ENCODE measurements at places on chromosomes 1 and 21. TPM values are rescaled to one million over a fixed set of nuclear protein-coding genes. Genes with fewer than 3 reads are reported as not detected.

DNA sequence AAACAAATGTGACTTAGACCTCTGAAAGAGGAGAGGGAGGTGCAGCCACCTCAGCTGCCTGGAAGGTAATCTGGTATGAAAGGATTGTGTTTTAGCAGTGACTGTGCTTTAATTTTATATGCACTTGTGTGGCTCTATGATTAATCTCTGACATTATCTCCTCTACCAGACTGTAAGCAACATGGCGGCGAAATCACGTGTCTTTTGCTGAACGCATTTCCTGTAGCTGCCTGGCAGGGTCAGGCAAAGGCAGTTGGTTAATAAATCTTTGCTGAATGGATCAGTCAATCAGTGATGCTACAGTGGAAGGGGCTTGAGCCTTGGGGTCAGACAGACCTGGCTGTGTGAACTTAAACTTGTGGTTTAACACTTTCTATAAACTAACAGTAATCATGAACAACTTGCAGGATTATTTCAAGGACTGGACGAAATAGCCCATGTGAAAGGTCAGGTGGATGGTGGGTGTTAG is 96.9 kb downstream of the ADSS2 start:
- peak overlapping the region; percentile 97 for H3K27ac ChIP-seq
- no peak overlapping the region for H3K4me3 ChIP-seq

GRCh38 chr1:15722411-15722810 is 13.6 kb upstream of the SLC25A34 start:
- no peak overlapping the region for H3K4me3 ChIP-seq
- peaks cover 18% of the 10 kb centered on the region for H3K36me3 ChIP-seq
- no peak overlapping the region for H3K27ac ChIP-seq

- no peak for DNase-seq
- peaks cover 17% of the 10 kb centered on the region for H3K36me3 ChIP-seq
- no peak overlapping the region for H3K27ac ChIP-seq
Observed at GRCh38 chr1:19360432-19360831, 48.3 kb downstream of the SLC66A1 start.

DNA sequence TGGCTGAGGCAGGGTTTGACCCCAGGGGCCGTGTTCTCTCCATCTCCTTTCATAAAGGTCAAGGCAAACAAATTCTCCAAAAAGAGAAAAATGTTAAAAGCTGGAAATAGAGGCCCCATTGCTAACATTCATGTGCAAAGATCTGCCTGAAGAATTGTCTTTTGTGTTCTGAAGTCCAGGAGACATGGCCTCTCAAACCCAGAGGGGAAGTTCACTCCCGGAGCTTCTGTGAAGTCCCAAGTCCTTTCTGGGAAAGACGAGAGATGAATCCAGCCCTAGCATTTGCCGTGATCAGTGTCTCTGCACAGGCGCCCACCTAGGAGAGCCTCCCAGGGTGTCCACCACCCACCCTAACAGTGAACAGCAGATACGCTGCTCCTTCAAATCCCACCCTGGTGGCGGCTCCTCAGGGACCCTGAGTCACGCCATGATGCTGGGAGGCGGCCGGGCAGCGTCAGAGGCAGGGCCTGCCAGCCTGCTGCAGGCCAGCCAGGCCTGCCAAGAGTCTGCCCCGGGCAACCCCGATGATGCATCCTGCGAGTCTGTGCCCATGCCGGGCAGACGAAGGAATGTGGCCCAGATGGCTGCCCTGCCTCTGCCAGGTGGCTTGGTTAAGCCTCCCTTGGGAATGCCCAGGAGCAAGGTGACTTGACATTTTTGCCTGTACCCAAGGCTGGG is 5.2 kb upstream of the C2CD2 start:
- H3K4me3 ChIP-seq = no peak overlapping the region
- DNase-seq = no peak
- no peak overlapping the region for H3K27ac ChIP-seq
- H3K36me3 ChIP-seq = no peaks in the 10 kb centered on the region
- H3K27me3 ChIP-seq = no peaks in the 10 kb centered on the region
- peaks cover 21% of the 10 kb centered on the region for H3K4me1 ChIP-seq

DNA sequence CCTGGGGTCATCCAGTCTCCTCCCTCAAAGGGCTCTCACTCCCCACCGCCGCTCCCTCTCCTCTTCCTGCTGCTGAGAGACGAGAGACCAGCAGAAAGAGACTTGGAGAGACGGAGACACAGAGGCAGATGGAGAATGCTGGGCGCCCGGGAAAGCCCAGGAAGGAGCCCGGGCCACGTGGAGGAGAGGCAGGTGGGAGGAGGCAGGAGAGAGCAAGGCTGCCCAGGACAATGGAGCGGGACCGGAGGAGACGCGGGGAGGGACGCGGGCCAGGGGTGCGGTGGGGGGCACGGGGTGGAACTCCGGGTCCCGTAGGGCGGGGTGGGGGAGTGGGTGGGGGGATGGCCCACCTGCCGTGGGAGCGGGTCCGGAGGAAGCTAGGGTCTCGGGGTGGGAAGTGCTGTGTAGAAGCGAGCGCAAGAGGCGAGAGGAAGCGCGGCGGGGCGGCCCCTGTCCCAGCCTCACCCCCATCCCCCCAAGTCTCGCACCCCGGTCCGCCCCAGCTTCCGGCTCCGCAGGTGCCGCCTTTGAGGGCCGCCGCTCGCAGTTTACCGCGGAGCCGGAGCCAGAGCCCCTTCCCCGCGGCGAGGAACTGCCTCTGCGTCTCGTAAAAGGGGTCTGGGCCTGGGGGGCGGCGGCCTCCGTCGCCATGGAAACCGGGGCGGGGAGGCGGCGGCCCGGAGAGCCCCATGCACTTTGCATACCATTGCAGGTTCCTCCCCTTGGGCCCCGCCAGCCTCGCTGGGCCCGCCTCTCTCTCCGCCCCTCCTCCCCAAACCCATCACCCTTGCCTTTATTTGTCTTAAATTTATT is 11.7 kb upstream of the EPHA2 start:
- peak overlapping the region; percentile 69 for H3K4me3 ChIP-seq
- H3K4me1 ChIP-seq = peaks cover 48% of the 10 kb centered on the region
- H3K36me3 ChIP-seq = no peaks in the 10 kb centered on the region
- peak; percentile 89 for DNase-seq
- H3K27me3 ChIP-seq = no peaks in the 10 kb centered on the region

DNA sequence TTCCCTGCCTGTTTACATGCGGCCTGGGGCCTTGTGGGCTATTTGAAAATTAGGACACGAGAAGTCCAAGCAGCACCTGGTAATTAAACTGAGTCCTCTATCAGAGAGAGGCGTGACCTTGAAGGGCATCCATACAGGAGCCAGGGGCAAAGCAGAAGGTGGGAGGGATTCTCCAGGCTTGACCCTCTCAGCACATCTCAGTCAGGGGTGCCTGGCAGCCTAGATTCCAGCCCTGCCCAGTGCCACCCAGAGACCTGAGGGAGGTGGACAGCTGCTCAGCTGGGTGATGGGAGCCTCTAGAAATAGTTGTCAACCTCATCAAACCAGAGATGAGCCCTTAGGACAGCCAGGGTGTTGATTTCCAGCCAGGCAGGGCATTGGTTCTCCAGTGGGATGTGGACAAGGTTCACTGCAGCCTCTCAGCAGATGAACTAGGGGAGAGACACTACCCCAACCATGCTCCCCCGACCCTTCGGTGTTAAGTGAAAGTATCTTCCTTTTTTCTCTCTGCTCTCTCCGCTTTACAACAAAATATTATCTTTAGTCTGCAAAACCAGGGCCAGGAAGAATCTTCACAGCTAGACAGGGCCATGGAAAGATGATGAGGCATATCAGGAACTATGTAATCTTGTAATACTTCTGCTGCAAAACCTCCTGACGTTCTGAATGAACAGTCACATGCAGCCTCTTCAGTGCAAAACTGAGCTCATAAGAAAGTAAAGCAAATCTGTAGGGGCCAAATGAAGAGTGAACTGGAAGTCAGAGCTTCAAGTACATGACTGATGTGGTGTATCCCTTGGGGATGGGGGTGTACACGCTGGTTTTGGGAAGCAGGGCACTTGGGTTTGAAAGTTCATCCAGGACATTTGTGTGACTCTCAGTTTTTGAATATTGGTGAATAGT is 35.9 kb upstream of the ATP5PO start:
- no peak for DNase-seq
- H3K27me3 ChIP-seq = no peaks in the 10 kb centered on the region
- no peak overlapping the region for H3K4me3 ChIP-seq
- peaks cover 30% of the 10 kb centered on the region for H3K4me1 ChIP-seq

DNA sequence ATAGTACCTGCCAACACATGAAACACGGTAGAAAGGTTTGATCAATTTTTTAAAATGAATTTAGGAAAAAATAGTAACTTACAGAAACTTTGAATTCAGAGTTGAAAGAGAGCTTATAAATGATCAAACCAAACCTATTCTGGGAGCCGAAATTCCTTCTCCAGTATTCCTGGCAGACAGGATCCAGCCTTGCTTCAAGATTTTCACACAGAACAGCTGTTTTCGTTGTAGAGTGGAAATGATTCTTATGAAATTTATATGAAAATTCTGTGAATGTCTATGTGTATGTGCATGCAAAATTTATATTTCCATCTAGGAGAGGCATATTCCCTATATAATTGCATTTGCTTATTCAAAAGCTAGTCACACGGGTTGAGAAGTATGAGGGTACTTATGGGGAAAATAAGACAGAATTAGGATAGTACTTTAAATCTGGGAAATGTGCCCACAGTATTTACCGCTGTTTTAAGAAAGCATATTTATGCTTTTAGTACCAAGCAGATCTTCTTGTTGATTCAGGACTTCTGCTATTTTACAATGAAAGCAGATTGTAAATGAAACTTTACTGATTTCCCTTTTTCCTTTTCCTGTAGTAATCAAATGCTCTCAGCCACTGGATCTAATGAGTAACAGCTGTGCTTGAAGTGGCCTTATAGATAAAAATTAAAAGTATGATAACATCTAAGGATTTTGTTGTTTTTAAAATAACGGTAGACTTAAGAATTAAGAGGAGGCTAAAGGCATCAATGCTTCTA is 30.4 kb downstream of the PRRX1 start:
- H3K4me3 ChIP-seq = no peak overlapping the region
- H3K4me1 ChIP-seq = peaks cover 3% of the 10 kb centered on the region
- H3K27ac ChIP-seq = no peak overlapping the region
- H3K27me3 ChIP-seq = no peaks in the 10 kb centered on the region
- H3K36me3 ChIP-seq = no peaks in the 10 kb centered on the region
- no peak for DNase-seq

GRCh38 chr21:35461700-35462099 is 412.6 kb upstream of the RUNX1 start:
- peaks cover 3% of the 10 kb centered on the region for H3K27me3 ChIP-seq
- no peak overlapping the region for H3K4me3 ChIP-seq
- H3K36me3 ChIP-seq = peaks cover 15% of the 10 kb centered on the region
- H3K27ac ChIP-seq = no peak overlapping the region

DNA sequence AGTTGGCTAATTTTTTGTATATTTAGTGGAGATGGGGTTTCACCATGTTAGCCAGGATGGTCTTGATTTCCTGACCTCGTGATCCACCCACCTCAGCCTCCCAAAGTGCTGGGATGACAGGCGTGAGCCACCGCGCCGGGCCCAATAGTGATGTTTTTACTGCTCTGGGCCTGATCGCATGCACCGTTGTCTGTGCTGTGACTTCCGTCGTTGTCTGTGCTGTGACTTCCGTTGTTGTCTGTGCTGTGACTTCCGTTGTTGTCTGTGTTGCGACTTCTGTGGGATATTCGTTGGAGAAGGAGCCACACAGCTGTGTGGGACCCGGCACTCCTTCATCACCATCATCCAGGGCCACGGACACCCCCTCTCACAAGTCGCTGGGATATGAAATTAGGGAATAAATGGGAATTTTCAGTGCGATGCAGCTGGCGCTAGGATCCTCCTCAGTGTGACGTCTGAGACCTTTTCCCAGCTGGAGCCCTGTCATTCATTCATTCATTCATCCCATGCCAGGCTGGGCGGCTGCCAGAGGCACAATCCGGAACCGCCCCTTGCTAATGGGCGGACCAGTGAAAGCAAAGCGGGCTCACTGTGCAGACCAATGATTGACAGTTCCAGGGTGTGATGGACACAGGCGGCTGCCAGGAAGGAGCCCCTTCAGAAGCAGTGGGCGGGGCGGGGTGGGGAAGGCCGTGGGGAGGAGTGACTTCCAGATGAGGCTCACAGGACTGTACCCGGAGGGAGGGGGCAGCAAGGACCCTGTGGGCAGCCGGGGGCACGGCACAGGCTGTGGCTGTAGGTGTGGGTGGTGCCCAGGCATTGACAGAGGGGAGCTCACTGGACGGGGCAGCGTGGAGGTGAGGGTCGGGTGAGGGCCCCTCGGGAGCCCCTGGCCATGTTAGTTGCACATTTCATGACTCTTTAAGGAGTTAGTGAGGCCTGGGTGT is 48.9 kb downstream of the PRKCZ start:
- no peak for DNase-seq
- H3K4me1 ChIP-seq = peaks cover 5% of the 10 kb centered on the region
- H3K27me3 ChIP-seq = no peaks in the 10 kb centered on the region
- peak overlapping the region; percentile 74 for H3K27ac ChIP-seq
- peaks cover 20% of the 10 kb centered on the region for H3K36me3 ChIP-seq

GRCh38 chr1:194755241-194755994 is 1569.0 kb upstream of the B3GALT2 start:
- H3K4me3 ChIP-seq = no peak overlapping the region
- no peaks in the 10 kb centered on the region for H3K27me3 ChIP-seq
- DNase-seq = no peak
- no peaks in the 10 kb centered on the region for H3K4me1 ChIP-seq
- H3K36me3 ChIP-seq = peaks cover 3% of the 10 kb centered on the region

GRCh38 chr1:89945852-89946476 is 48.9 kb upstream of the ZNF326 start:
- no peak overlapping the region for H3K4me3 ChIP-seq
- H3K27ac ChIP-seq = no peak overlapping the region
- DNase-seq = no peak
- H3K4me1 ChIP-seq = peaks cover 31% of the 10 kb centered on the region
- peaks cover 5% of the 10 kb centered on the region for H3K27me3 ChIP-seq

Gene MX2
- total RNA-seq = 4.0 TPM

Gene HES3
- total RNA-seq = 78.3 TPM
